ENCODE measurements at places on chromosomes 1 and 21.

DNA sequence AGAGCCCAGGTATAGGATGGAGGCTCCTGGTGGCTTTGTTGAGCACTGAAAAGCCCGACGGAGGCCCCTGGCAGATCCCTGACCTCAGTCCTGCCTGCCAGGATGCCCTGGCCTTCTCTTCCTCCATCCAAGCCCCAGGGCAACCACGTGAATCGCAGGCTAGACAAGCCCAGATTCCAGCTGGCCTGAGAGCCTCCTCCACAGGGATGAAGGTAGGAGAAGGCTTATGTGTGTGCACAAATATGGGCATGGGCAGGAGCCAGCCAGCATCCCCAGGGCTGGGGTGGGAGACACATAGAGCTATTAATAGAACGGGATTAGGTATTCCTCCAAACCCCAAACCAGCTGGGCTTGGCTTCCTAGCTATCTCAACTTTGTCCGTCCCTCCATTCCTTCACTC lies 4.0 kb upstream of the EXTL1 start:
- no peak for DNase-seq

DNA sequence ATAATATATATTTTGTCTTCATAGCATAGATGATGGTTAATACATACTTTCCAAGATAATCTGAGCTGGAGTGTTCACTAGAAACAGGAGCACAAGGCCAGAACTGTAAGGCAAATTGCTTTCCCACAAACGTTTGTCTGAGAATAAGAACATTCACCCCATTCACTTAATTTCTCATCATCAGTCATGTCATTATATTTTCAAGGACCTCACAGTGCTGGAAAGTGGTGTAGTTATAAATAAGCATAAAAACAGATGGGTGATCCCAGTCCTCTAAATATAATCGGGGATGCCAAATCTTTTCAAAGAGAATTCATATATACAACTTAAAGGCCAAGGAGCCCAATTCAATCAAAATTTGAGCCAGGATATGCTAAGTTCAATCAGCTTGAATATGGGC lies 8.4 kb downstream of the PRRX1 start:
- DNase-seq: no peak

DNA sequence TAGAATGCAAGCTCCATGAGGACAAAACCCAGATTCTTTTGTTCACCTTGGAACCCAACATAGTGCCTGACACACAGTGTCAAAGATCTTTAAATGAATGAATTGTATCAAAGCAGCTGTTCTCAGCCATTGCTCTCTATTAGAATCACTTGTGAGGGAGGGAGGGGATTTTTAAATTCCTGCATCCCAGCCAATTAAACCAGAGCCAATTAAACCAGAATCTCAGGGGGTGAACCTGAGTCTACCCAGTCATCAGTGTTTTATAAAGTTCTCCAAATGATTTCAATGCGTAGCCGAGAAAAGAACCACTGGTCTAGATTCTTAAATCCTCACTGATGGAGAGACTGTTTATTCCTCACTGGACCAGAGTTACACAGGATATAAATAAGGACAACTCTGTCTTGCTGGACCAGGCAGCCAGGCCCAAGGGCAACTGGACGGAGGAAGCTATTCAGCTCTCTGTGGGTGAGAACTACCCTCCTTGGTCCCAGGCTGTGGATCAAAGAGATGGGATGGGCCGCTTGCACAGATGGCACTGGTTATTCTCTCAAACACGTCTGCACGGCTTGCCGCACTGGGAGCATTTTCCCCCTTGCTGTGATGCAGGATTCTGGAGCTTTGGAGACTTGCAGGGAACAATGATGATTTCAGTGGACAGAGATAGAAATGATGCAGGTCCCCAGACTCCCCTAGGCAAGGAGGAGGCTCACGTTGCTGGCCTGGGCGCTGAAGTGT lies 20.0 kb upstream of the CDCA8 start:
- no peak for DNase-seq

- no peak for DNase-seq
These were observed 47.6 kb downstream of the RAB3GAP2 start for GRCh38 chr1:220224611-220225124.

DNA sequence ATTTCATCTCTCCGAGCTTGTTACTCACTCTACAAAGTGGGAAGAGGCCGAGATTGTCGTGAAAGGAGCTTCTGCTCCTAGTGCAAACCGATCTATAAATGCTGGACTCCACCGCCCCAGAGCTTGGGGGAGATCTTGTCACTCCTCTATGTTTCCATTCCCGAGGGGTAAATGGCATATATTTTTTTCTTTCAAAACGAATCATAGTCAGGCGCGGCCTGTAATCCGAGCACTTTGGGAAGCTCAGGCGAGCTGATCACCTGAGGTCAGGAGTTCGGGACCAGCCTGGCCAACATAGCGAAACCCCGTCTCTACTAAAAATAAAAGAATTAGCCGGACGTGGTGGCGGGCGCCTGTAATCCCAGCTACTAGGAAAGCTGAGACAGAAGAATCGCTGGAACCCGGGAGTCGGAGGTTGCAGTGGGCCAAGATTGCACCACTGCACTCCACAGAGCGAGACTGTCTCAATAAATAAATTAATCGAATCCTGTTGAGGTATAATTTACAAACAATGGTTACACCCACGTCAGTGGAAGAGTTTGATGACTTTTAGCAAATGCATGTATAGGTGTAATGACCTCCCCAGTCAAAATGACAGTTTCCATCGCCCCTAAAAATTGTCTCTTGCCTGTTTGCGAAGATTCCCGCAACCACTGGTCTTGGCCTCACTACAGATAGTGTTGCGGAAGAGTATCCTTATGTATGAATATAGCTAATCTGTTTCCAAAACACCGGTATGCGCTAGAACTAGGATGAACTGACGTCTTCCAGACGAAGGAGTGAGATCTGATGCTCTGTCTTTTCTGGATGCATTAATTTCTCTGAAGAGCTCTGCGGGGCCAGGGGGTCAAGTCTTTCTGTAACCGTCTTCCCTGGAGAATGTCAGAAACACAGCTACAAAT lies 840 bp upstream of the HEATR1 start:
- DNase-seq: no peak

DNA sequence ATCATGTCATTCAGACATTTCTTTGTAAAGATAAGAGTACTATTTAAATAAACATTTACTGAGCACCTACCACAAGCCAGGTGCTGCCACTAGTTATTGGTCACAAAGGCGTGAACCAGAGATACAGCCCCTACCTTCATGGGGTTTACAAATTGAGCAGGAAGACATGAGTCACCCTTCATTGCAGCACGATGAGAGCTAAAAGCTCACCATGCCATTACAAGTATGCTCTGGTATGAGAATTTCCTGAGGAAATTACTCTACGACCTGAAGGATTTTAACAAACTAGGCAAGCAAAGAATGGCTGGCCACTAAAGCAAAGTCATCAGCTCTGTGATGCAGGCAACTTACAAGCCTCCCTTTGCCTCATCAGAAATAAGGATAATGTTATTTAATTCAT lies 346.8 kb downstream of the BRINP2 start:
- DNase-seq: no peak

DNA sequence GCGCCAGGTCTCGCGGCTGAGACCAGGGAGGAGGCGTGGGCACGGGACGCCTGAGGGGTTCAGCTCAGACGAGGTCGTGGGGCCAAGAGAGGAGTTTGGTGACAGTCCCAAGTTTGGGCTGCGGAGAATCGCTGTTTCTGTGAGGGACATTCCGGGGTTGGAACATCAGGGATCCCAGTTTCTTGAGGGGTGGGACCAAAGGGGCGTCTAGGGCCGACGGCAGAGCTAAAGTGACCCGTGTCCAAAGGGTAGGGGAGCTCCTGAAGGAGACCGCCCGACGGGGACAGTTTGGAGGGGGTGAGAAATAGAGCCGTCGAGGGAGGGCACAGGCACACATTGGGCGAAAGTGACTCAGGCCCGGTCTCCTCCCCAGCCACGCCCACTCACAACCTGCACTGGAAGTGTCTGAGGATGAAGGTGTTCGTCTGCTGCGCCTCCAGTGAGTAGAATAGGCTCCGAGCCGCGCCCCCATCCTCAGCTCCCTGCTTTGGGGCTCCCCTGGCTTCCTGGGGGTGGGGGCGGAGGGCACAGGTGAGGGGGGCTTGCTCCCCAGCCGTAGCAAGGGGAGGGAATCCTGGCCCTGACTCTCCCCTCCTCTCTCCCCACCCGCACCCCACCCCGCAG lies 7.0 kb downstream of the EFNA3 start:
- peak; percentile 83 for DNase-seq

DNA sequence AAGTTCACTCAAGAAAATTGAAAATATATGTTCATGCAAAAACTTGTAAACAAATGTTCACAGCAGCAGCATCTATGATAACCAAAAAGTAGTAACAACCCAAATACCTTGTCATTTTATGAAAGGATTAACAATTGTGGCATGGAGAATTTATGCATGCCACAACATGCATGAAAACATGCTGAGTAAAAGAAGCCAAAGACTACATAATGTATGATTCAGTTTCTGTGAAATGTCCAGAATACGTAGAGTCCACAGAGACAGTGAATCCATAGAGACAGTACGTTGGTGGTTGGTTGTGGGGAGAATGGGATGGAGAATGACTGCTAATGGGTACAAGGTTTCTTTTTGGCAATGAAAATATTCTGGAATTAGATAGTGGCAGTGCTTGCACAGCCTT lies 148.7 kb downstream of the MAST2 start:
- no peak for DNase-seq

DNA sequence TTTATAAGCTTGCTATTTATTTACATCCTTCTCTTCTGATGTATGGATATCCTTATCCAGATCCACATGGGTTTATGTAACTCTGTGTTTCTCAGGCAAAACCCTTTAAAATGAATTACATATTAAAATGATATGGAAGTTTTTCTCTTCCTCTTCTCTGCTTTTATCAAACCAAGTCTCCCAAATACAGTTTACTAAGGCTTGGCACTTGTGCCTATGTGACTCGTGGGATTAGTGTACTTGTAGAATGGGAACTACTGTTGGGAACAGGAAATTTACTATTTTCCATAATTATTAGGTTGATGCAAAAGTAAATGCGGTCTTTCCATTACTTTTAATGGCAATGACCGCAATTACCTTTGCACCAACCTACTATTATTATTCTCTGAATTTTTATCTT lies 14.8 kb downstream of the SIM2 start:
- no peak for DNase-seq

DNA sequence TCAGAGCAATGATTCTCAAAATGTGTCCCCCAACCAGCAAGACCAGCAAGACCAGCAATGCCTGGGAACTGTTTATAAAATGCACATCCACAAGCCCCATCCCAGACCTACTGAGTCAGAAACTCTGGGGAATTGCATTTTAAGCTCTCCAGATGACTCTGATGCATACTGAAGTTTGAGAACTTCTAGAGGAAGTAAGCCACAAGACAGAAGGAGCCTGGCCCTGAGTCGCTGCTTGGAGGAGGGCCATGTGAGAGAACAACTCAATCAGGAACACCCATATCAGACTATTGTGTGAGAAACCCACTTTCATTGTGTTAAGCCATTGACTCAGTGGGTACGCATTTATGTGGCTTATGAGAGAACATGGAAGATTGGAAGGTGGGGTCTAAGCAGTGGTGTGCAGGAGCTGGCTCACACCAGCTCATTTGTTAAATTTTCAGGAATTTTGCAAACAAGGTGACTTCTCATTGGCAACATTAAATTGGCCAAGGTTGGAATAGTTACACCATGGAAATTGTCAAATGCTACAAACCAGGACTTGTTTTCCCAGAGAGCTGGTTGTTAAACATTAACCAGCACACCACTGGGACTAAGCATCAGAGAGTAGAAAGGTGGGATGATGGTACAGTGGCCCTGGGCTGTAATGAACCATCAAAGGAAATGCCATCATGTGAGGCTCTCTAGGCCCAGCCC lies 38.9 kb downstream of the ATP1A1 start:
- no peak for DNase-seq

DNA sequence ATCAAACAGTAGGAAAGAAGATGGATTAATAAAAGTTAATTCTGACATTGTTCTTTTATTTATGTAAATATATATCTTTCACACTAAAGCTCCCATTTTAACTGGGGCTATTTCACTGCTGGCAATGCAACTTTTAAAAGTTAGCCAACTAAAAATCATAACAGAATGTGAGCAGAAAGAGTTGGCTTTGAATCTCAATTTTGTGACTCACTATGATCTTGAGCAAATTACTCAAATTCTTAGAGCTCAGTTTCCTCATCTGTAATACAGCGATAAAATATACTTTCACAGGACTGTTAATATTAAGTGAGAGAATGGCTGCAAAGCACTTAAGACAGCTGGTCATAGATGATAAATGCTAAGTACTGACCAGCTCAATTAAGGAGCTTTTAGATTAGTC lies 10.8 kb downstream of the EFCAB14 start:
- no peak for DNase-seq

- DNase-seq: no peak
These were observed 36.6 kb upstream of the CNIH3 start for GRCh38 chr1:224579526-224579925.

DNA sequence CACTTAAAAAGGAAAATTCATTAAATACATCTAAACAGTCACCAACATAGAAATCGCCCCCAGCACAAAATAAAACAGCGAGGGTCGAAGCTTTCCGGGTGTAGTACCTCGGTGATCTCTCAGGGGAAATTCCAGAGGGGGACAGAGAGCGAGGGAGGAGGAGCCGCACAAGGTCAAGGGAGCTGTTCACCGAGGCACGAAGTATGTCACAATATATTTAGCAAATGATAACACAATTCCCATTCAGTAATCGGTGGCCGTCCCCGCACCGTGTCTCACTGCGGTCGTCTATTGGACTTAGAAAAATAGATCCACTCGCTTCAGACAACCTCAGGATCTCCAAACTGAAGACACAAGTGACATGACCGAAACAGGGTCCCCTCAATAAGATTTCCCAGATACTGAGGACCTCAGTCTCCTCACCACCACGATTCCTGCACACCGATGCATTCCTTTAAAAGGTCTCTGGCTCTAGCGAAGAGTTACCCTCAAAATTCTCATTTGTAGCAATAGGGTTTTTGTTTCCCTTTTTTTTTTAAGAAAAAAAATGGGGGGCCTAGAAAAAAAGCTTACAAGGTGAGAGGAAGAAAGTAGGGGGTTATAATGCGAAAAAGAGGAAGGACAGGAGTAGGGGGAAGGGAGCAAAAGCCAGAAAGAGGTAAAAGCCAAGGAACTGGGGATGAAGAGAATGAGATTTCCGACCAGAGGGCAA lies 1.1 kb downstream of the LPGAT1 start:
- no peak for DNase-seq

GRCh38 chr1:201299968-201300367 lies 16.7 kb downstream of the PKP1 start:
- no peak for DNase-seq

- no peak for DNase-seq
These were observed 9.4 kb upstream of the UAP1 start for GRCh38 chr1:162551969-162552683.

GRCh38 chr1:248851390-248851789 lies 7.5 kb downstream of the ZNF692 start:
- DNase-seq: no peak
